Activated CD8-positive, alpha-beta memory T cell treated with anti-CD3 and anti-CD28 coated beads for 24 hours (primary cell): ENCODE measurements at places on chromosomes 6 and 20.

- no peak for DNase-seq
These were observed 703.2 kb downstream of the HDGFL1 start for GRCh38 chr6:23272536-23272935.

DNA sequence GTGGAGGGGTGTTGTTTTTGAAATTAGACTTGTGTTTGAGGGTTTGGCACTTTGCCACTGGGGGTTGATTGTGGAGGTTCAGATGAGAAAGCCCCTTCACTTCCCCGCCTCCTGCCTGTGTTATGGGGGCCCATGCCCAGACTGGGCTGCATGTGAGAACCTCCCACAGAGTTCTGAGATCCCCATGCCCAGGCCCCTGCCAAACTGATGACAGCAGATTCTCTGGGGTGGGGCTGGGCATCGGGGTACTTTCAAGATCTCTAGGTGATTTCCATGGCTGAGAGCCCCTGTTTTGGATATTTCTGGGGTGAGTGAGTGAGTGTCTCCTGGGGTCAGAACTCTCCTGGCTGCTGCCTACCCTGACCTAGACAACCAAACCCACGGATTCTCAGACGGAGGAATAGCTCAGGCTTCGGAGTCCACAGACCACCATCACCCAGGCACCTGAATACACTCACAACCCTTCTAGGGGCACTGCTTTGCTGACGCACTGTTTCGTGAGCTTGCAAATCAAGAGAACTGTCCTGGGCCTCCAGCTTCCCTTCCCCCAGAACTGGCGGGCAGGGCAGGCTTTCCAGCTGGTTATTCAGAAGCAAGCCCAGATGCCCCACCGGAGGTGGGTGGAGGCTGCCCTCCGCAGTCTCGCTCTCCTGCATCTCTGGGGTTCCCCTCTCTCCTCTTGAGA, 6.3 kb downstream of the BCAS1 start:
- DNase-seq = peak; percentile 72

DNA sequence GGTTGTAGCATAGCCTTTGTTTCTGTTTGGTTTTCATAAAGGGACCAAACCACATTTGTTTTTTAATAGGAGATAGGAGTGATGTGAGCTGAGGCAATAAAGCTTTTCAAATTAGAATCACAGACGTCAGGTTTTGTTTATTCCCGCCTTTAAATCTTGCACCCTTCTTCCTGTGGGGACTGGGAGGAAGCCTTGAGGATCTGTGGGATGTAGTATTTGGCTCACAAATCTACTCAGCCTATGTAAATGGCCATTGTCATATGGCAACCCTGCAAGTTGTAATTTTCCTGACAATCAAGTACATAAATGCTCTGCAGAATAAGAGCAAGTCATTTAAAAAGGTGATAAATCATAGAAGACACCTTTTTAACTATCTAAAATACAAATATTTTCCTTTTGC, 110.4 kb downstream of the ADGRG6 start:
- no peak for DNase-seq

GRCh38 chr6:52074716-52075115, 12.7 kb downstream of the PKHD1 start:
- no peak for DNase-seq

GRCh38 chr20:2430538-2430937, 40.1 kb downstream of the SNRPB start:
- no peak for DNase-seq

GRCh38 chr20:37259865-37260264, 1.7 kb downstream of the GHRH start:
- no peak for DNase-seq

GRCh38 chr20:19826179-19826914, 68.3 kb downstream of the RIN2 start:
- DNase-seq = no peak

DNA sequence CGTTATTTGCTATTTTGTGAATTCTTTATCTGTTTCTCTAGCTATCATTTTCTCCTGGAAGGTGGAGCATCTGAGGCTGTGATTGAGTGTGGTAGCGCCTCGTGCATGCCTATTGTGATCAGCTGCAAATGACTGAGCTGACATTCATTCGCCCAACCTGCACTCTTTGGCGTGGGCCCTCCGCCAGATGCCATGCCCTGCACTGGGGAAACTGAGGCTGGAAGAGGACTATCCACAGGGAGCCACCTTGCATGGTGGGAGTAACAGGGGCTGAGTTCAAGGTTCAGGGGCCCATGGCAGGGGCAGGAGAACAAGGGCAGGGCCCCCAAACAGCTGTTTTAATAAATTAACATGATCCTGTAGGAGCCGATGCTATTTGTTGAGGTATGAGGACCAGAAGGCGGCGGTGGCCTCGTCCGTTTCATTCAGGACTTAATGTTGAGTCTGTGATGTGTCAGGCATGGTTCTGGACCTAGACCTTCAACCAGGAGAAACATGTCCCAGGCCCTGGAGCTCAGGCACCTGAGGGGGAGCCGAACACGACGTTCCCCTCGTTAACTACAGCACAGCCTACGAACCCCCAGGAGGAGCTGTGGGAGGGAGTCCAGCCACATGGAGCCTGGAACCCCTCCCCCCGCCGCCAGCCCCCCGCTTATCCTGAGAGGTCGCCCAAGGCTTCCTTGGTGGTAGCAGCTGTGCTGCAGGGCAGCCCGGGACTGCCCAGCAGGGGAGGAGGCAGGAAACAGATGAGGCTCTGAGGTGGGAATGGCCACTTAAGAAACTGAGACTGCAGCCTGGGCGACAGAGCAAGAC, 242.9 kb downstream of the CDH4 start:
- no peak for DNase-seq

- no peak for DNase-seq
These were observed 52.2 kb downstream of the MRPL14 start for GRCh38 chr6:44074813-44075646.
